ENCODE measurements at places on chromosomes 3 and 15.

GRCh38 chr3:39282057-39282456 lies 2.2 kb upstream of the CX3CR1 start:
- no peak for DNase-seq

GRCh38 chr15:99826157-99826780 lies 93.0 kb upstream of the LYSMD4 start:
- DNase-seq = no peak

DNA sequence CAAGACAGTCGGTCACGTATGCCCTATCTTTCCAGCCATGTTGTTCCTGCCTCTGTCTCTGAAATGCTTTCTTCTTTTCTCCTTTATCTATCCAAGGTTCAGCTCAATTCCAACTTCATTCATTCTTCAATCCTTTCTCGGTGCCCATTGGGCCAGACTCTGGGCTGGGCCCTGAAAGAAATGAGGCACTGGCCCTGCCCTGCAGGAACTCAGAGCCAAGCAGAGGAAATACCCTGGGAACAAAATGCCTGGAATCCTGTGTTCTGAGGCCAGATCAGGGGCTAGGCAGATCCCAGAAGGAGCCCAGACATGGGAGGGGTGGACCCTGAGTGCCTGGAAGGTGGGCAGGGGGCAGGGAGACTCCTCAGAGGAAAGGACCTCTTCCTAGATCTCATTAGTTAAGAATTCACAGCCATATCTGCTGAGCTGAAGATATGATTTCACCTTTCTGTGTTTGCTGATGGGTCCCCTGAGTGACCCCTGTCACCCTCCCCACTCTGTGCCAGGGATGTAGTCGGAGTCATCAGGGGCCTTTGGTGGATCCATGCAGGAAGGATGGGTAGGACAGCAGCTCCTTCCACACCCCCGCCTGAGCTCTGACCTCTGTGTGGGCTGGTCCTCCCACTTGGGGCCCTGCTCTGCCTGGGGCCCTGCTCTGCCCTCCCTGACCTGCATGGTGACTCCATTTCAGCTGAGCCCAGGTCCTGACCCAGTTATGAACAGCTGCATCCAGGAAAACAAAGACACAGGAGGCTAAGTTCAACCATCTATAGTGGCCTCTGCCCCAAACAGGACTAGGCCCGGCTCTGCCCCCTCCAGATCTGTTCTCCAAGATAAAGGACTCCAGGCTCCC lies 5.3 kb upstream of the DAPK2 start:
- peak; percentile 21 for DNase-seq

- DNase-seq = no peak
Observed at GRCh38 chr3:169236662-169237186, 426.8 kb downstream of the MECOM start.

DNA sequence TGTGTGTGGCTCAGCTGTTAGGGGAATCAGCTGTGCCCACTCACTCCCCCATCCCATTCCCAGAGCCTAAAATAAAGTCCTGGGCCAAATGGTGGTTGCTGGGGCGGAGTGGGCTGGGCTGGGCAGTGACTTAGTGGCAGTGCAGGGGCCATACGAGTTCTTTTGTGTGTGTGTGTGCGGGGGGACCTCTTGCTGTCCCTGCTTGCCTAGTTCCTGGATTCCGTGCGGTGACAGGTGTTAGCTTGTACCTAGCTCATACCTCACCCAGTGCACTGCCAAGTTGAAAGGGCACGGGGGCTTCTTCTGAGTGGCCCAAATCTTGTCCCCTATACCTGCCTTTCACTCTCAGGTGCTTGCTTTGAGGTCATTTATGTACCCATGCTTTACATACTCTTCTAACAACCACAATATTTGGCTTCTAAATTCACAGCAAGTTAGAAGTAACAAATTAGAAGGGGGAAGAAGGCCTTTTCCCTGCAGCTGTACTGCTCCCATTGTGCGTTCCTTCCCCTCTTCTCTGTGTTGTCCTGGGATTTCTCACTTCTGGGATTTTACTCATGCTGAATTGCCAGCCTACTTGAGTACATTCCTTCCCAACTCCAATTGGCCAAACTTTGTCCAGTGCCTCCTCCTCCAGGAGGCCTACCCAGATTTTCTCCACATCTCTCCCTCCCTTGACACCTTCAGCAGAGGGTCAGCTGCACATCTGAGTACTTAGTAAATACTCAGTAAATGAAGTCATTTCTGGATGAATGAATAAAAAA lies 66.3 kb upstream of the POLG start:
- no peak for DNase-seq

DNA sequence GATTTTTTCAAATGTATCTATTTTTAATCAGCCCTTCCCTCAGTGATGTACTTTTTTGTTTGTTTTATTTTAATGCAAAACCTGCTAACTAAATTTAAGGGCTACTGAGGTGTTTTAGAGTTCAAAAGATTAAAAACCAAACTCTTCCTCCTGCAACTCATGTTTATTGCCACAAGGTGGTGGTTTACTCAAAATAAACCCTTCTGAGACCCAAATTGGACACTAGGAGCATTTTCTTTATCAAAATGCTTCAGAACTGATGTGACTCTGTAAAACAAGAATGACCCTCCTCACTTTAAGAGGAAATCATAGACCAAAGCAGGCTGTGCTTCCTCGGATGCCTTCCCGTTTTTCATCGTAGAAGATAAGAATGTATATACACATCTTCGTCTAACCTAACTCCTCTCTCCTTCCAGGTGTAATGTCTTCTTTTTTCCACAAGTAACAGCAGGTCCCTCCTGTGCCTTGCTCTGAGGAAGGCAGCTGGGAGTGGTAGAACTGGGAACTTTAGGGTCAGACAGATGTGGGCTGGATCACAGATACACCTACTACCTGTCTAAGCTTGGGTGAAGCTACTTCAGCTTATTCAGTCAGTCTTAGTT lies 2.9 kb upstream of the NME9 start:
- no peak for DNase-seq

GRCh38 chr3:160883373-160883772 lies 127.3 kb downstream of the PPM1L start:
- no peak for DNase-seq

DNA sequence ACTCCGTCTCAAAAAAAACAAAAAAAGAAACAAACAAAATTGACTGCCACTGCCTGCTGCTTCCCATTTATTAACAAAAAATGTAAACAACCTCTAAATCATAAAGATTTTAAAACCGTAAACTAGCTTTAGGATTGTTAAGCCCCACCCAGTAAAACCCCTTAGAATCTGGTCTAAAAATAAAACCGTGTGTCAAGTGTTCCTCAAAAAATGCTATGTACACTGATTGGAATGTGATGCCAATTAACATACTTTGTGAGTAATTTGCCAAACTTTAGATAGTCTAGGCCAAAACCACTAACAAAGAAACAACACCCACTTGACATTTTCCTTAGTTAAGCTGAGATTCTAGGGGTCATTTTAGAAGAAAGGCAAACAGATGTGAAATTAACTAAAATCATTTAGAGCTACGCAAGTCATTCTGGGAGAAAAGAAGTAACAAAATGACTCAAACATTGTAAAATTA lies 5.3 kb downstream of the RAF1 start:
- DNase-seq = no peak

GRCh38 chr15:22810033-22810852 lies 23.8 kb downstream of the NIPA1 start:
- DNase-seq = no peak

DNA sequence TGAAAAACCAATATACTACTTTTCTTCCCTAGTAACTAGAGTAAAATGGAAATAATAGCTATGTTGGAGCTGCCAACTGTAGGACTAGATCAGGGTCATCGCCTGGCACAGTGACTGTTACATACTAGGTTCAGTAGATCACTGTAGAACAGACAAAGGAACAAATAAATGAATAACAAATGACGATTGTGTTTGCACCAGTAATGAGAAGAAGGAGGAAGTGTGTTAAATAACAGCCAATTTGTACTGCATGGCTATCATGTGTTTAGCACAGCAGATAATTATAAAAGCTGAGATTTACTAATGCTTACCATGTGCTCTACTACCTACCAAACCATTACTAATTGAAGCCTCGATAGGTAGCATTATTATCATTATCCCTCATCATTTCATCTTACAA lies 85.3 kb upstream of the FXR1 start:
- DNase-seq = no peak

DNA sequence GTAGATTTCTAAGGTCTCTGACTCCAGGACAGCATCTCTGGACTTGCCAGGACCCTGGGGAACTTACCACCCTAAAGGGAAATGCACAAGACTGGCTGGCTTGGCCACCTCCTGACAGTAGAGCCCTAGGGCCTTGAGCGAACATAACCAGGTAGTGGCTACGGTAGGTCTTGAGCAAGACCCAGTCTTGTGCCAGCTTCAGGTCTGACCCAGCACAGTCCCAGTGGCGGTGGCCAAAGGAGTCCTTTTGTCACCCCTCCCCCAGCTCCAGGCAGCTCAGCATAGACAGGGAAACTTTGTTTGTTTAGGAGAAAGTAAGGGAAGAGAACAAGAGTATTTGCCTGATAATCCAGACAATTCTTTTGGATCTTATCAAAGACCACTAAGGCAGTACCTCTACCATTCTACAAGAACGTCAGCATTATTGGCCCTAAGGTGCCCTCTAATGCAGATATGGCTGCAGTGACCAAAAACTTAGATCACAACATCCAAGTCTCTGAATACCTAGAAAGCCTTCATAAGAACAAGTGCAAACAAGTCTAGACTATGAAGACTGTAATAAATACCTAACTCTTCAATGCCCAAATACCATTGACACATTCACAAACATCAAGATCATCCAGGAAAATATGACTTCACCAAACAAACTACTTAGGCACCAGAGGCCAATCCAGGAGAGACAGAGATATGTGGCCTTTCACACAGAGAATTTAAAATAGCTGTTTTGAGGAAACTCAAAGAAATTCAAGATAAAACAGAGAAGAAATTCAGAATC lies 38.7 kb upstream of the FBN1 start:
- DNase-seq = no peak

DNA sequence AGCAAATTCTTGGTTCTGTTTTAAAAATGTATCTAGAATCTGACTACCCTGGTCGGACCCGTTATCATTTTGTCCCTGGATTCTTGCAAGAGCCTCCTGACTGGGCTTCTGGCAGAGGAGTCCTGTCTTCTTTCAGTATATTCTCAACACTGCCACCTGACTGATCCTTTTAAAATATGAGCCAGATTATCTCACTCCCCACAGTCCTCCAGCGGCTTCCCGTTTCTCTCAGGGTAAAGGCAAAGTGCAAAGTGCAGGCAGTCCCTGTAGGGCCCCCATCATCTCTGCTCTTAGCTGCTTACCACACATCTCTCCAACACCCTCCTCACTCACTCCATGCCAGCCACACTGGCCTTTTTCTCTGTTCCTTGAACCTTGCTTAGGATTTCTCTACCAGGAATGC lies 28.4 kb downstream of the CRTC3 start:
- no peak for DNase-seq

DNA sequence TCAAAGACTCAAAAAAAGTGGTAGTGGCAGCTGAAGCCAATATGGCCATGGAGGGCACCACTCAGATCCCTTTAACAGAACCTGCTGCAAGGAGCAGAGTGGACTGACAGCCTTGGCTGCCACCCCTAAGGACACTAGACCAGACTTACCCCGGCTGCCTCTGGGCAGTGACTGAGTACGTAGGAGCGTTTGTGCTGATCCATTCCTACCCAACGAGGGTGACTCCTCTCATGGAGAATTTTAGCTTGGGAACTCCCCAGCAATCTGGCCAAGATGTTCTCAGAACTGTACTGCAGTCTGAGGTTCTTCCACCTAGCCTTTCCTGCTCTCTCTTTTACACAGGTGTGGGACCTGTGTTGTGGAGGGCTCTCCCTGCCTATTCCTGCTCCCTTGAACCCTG lies 22.1 kb downstream of the CLEC3B start:
- DNase-seq = peak; percentile 27

GRCh38 chr15:43420435-43420834 lies 49.5 kb downstream of the TUBGCP4 start:
- no peak for DNase-seq

DNA sequence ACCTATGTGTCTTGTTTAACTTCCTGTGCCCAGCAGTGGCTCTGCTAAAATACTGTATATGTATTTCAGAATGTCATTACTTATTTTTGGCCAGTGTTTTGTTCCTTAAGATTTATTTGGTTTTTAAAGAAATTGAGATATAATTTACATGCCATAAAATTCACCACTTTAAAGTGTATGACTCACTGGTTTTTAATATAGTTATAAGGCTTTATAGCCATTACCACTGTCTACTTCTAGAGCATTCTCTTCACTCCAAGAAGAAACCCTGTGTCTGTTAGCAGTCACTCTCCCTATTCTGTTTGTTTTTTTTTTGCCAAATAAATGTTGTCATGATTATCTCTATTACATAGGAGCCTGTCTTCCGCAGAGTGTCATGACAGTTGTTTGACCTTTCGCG lies 25.8 kb downstream of the PPM1L start:
- DNase-seq = no peak

DNA sequence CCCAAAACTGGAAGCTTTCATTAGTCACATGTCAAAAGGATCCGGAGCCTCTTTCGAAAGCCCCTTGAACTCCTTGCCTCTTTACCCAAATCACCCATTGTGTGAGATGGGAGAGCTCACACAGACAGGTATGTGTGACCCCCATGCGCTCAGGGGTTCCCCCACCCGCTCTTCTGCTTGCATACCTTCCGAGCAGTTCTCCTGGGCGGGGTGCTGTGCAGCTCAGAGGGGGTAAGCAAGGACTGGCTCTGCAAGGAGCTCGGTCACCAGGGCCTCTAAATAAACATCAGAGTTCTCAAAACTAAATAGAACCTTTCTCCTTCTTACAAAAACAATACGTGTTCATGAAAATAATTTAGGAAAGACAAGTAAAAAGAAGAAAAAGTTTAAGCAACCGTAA lies 55.7 kb downstream of the PXYLP1 start:
- DNase-seq = no peak

DNA sequence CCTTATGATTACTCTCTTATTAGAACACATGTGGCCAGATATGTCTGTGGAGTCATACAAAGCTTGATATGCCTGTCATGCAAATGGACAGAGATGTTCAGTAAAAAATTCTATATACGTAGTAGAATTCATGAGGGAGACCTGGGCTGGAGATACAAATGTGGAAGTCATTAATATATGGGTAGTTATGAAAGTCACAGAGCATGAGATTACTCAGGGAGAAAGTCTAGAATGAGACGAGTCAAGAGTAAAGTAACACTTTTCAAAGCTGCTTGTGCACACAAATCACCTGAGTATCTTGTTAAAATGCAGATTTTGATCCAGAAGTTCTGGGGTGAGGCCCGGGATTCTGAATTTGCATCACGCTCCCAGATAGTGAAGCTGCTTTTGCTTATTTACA lies 28.4 kb downstream of the OXSM start:
- no peak for DNase-seq

- DNase-seq = no peak
Observed at GRCh38 chr3:42097566-42097946, 6.4 kb downstream of the TRAK1 start.

GRCh38 chr3:29144807-29145206 lies 136.1 kb upstream of the RBMS3 start:
- no peak for DNase-seq

DNA sequence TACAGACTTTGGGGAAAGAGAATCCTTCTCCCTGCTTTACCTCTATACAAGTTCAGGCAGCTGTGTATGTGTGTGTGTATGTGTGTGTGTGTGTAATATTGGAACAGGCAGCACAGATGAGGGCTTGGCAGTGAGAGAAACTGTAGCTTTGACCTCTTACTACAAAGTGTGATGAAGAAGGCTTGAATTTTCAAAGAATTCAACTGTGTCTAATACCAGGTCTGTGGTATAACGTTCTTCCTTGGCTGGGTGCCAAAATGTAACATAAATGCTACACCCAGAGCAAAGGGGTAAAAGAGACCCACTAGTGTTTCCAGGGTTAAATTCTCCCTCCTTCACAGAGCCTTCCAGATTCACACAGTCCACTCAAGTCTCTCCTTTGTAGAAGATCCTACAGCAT lies 51.1 kb downstream of the CHST2 start:
- no peak for DNase-seq

GRCh38 chr15:56076640-56077039 lies 83.2 kb upstream of the NEDD4 start:
- no peak for DNase-seq
